ENCODE measurements at places on chromosomes 3 and 15.

DNA sequence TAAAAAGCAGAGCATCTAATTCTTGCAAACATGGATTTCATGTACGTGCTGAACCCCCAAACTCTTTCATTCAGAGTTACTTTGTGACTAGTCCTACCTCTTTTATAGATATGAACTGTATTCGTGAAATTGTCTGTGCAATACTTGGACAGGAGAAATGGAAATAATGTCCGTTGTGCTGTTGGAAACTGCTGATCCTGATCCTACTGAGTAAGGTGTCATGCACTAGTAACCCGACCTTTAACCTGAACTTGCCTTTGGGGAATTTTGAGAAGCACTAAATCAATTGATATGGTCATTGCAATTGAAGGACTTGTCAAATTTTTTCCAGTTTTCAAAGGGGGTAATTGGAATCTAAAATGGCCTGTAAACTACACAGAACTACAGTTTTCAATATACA is 856.4 kb downstream of the ROBO1 start:
- no peak for DNase-seq

GRCh38 chr3:73007992-73008712 is 11.5 kb downstream of the PPP4R2 start:
- DNase-seq = no peak

DNA sequence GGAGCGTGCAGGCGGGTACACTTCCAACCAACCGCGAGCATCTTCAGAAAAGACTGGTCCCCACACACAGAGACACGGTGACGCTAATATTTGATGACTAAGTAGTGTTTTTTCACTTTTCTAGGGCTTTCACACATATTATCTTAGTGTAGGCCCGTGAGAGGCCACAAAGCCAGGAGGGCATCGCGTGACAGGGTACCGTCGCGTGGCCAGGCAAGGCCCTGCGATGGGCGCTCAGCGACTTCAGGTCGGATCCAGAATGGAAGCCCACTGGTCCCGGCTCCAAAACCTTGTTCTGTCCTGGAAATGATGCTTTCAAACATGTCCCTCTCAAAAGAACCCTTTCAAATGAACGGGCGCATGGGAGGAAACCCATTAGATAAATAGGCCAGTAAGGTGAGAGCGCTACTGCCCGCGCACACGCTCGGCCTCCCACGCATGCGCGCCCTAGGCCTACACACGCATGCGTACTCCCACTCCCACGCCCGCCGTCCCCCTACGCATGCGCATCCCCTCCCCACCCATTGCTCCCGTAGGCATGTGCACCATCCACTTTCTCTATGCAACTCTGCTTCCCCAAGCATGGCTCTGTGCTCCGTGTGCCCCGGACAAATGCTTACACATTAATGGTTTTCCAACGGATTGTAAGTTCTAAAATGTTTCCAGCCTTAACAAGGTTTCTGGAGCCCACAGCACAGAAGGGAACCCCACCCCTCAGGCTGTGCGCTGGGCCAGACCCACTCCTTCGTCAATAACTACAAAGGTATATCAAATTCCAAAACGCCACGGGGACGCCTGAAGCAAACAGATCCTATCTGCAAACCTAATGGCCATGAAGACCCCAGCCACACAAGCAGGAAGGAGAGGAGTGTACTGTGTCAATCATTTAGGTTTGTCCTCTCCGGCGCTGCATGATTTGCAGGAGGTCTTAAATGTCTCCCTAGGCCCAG is 72.1 kb downstream of the OCA2 start:
- no peak for DNase-seq

DNA sequence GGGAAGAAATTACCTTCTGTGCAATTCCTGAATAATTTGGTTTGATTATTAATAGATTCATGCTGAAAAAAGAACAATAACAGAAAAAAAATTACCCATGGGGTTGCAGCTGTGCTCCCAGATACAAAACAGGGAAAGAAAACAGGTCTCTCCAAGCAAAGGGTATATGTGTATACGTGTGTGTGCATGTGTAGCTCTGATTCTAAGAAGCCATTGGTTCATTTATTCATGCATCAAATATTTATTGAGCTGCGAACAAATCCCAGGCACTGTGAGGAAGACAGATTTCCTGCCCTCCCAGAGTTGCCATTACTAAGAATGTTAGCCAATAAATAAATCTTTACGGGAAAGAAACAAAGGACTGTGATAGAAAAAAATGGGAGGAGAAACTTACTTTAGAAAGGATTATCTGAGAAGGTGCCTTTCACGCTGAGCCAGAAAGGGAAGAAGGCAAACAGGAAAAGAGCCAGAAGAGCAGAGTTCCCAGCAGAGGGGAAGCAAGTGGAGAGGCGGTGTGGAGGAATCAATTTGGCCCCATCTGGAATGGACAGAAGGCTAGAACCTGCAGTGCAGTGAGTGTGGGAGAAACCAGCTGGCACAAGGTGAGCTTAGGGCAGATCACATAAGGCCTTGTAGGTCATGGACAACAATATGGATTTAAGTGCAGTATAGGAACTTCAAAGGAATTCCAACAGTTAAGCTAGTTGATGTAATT is 20.7 kb downstream of the CHL1 start:
- no peak for DNase-seq

GRCh38 chr15:48304398-48304797 is 26.8 kb upstream of the DUT start:
- no peak for DNase-seq

DNA sequence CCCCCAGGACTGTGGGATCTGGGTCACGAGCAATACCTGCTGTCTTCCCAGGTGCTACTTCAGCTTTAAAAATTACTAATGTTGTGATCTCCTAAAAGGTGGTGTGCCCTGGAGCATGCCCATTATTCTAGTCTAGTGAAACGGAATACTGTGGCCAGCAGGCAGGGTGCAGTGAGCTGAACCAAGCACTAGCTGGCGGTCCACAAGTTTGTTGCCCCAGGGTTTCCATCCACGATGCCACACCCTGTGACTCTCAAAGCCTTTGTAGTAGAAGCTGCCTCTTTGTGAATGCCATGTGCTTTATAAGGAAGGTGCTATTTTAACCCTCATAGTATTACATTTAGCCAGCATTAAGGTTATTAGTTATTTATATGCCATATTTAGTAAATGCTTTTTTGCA is 49.1 kb downstream of the PXYLP1 start:
- DNase-seq = no peak

DNA sequence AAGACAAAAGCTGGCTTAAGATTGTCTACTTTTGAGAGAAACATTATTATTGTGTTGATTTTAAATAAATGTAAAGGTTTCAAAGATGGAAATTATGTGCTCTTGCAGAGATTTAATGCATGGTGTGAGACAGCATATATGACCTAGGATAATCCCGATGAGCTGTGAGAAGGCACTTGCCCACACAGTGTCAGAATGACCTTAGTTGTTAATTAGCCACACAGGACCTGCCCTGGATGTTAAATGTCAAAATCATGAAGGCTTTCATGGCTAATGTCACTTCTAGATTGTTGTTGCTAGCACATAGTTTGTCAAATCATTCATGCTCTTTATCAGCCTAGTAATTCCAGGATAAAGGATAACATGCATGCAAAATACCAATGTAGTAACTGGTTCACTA is 135.3 kb upstream of the GAP43 start:
- no peak for DNase-seq

DNA sequence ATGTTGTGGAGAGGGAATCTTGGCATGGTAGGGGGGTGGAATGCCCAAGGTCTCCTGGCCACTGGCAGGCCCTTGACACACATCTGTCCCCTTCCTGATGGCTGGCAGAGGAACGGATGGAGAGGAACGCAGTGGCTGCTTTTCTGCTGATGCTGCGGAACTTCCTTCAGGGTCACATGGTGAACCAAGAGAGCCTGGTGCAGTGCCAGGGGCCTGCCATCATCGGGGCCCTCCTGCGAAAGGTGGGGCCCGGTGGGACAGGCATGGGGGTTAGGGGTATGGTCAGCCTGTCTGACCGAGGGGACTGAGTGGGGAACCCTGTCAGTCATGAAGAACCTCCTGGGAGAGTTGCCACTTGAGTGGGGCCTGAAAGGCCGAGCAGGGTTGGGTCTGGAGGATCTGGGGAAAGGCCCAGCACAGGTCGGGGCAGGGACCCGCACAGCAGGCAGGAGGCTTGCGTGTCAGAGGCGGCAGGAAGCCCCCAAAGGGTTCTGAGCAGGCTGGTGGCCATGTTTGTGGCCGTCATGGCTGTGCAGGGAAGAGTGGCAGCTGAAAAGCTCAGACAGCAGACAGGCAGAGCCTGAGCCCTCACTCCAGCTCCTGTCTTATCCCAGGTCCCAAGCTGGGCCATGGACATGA is 18.1 kb downstream of the NBEAL2 start:
- no peak for DNase-seq

DNA sequence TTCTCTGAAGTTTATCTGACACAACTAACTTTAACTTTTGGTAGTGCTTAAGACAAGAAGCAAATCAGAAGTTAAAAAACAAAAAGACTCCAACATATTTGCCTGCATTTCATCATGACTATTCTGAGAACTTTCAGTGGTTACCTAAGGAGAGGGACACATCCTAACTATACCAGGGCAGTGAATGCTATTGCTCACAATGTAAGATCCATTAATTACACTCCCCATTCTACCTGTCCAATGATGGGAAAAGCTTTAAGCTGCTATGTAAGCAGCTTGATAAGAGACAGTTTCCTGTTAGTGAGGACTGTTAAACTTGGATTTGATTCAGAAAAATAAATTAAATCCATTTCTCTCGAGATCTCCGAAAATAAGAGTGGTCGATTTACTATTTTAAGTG is 37.5 kb downstream of the SERPINI1 start:
- DNase-seq = no peak

DNA sequence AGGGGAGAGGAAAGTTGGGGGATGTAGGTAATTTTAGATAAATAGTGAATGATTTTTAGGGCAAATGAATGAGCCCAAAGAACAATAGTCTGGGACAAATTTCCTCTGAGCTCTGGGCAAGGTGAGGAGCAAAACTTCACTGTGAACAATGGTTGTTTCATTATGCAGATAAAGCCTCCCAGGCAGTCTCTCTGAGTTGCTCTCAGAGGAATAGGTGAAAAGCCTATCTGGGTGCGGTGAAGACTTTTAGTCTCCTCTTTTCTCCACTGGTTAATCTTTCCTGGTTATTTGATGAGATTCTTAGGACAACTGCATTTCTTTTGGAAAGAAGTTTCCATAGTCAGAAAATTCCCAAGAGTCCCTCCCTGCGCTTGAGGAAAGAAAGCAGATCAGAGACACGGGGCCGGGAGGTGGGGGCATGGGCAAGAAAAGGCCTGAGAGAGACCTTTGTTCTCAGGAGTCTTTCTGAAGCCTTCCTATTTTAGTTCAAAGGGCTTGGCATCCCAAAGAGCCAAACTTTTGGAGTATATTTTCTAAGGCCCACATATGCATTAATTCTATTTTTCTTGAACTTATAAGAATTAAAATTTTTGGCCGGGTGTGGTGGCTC is 353.6 kb upstream of the SLCO3A1 start:
- DNase-seq = no peak

DNA sequence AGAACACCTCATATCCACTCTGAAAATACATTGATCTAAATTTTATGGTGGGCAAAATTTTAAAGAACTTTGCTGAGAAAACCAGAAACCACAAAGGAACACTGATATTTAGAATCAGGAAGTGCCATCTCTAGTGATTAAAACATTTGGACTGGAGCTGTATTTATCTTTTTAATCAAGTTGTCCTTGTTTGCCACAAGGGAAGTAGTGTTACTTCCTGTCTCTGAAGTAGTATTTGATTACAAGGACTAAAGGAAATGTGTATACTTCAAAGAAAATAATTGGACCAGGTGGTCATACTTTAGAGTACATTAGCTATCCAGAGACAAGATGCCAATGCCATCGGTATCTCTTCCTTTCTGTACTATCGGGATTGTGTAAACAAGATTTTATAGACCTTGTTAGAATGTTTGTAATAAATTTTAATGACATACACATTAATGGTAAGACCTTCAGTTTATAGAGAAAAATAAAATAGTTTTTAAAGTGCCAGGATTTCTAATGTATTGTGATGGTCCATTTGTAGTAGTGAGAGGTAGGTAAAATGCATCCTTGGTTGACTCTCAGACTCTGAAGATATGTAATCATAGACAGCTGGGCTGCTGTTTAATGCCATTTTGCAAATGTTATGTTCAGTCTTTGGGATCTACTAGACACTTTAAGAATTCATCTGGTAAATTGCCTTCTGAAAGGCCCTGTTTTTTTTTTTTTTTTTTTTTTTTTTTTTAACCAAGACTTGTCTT is 131.9 kb downstream of the B3GALNT1 start:
- no peak for DNase-seq

DNA sequence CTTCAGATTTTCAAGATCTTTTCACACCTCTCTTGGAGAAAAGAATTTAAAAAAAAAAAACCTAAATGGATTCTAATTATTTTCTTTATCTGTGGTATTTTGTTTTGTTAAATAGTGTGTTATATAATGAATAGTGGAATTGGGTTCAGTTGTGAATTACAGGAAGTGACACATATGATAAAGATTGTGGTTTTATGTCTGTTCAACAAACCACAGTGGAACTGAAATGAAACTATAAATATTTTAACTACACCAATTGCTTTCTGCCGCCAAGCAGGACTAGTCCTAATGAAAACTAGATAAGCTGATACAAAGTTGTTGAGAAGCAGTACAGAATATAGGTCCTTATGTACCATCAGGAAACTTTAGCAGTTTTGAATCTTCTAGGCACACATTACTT is 121.6 kb downstream of the UBE2E2 start:
- DNase-seq = no peak

GRCh38 chr15:99979371-99979770 is 246.1 kb upstream of the LYSMD4 start:
- no peak for DNase-seq

GRCh38 chr3:46685446-46685845 is 8.0 kb downstream of the ALS2CL start:
- no peak for DNase-seq

DNA sequence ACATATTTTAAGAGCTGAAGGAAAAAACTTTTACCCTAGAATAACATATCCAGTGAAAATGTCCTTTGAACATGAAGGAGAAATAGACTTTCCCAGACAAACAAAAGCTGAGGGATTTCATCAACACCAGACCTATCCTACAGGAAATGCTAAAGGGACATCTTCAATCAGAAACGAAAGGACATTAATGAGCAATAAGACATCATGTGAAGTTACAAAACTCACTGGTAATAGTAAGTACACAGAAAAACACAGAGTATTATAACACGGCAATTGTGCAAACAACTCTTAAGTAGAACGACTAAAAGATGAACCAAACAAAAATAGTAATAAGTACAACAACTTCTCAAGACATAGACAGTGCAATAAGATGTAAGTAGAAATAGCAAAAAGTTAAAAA is 3.5 kb upstream of the ZSCAN2 start:
- DNase-seq = no peak

DNA sequence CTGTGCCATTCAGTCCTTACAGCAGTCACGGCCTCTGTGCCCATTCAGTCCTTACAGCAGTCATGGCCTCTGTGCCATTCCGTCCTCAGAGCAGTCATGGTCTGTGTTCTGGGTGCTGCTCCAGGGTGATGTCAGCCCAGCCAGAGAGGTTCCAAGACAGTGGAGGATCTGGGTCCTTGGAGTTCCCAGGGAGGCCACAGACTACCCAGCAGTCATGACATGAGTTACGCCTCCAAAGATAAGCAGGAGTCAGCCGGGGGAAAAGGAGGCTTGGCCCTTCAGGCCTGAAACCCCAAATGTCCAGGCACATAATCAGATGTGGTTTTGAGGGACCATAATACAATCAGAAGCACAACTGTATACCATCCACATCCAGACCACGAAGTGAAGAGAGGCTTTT is 115.7 kb downstream of the ADAMTS17 start:
- no peak for DNase-seq

- DNase-seq = no peak
Observed at GRCh38 chr3:72437661-72438406, 410.4 kb downstream of the SHQ1 start.

GRCh38 chr3:49779358-49780079 is 6.8 kb downstream of the IP6K1 start:
- no peak for DNase-seq

GRCh38 chr3:186121278-186121677 is 12.4 kb upstream of the ETV5 start:
- no peak for DNase-seq
